MCF 10A (cell line): ENCODE measurements at places on chromosomes 5 and 9. TPM values are rescaled to one million over a fixed set of nuclear protein-coding genes. Genes with fewer than 3 reads are reported as not detected.

GRCh38 chr9:19381656-19382055 is 1.6 kb upstream of the RPS6 start:
- no peak for DNase-seq

DNA sequence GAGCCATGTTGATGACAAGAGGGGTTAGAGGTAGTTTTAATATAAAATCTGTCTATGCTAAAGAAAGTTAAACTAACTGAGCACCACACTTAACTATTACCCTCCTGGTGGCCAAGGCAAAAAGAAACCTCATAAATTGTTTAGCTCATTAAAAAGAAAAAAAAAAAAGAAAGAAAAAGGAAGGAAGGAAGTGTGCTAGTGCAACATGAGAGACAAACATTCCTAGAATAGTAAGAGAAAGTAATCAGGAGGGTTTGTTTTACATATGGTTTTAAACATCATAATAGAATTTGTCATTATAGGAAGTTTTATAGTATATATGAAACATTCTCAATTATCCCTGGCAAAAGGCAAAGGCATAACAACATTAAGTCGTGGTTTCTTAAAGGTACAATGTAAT is 152.3 kb downstream of the SNX18 start:
- no peak for DNase-seq

Gene PAPPA
- total RNA-seq, result 6.1 and 7.0 TPM in 2 replicates

- DNase-seq, result no peak
Measured at GRCh38 chr5:52690236-52690768, 97.4 kb upstream of the ITGA1 start.

DNA sequence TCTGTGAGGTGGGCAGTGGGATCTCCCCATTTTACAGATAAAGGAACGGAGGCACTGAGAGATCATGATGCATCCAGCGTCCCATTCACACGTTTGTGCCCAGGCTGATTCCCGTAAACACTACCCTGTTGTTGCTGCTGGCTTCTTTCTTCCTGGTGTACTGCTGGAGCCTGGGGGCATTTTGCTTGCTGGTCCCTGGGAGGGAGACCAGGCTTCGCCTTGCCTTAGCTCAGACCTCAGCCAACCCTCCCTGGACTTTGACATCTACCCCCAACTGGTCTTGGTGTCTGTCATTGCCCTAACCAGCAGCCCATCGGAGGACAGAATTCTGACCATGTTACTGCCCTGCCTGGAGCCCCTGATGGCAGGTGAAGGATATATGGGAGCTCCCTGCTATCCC is 82.4 kb downstream of the ZNF618 start:
- no peak for DNase-seq
